Activated CD8-positive, alpha-beta memory T cell treated with anti-CD3 and anti-CD28 coated beads for 1 hour (primary cell): ENCODE measurements at places on chromosomes 3 and 15.

DNA sequence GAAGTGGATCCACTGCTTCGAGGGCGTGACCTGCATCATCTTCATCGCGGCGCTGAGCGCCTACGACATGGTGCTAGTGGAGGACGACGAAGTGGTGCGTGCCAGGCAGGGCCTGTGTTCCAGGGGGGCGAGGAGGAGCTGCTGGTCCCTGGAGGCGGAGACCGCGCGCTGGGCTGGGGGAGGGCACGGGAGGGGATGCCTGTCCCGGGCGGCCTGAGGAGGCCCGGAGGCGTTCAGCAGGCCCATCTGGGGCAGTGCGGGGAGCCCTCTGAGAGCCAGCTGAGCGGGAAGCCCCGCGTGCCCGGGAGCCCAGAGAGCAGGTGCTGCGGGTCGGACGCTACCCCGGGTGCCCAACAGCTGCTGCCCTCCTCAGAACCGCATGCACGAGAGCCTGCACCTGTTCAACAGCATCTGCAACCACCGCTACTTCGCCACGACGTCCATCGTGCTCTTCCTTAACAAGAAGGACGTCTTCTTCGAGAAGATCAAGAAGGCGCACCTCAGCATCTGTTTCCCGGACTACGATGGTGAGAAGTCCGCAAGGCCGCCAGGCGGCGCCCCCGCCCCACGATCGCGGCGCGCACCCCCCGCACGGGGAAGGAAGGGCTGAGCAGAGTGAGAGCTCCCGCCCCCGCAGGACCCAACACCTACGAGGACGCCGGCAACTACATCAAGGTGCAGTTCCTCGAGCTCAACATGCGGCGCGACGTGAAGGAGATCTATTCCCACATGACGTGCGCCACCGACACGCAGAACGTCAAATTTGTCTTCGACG is 2.9 kb downstream of the GNAT1 start:
- DNase-seq, result peak; percentile 79

GRCh38 chr3:22236490-22237270 is 485.7 kb upstream of the ZNF385D start:
- DNase-seq, result no peak

DNA sequence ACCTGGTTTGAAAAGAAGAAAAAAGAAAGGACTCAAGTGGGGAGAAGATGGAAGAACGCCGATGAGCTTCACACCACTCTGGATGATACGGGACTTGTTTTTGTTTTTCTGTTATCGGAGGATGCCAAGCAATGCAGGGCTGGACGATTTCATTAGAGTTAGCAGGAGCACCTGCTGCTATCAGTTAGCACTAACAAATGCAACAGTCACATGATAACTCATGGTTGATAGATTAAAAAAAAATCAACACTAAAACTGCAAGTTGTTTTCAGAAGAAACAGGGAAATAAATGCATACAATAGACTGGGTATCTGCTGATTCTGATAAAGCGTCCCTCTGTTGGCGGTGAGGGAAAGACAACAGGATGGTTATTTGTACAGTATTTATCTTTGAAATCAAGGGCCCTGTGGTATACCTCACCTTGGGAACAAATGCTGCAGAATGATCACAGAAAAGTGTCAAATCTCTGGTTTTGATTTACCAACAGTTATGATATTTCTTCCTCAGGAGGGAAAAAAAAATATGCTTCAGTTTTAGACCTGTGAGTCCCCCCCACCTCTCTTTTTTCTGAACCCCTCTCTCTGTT is 575.1 kb downstream of the FOXP1 start:
- no peak for DNase-seq

DNA sequence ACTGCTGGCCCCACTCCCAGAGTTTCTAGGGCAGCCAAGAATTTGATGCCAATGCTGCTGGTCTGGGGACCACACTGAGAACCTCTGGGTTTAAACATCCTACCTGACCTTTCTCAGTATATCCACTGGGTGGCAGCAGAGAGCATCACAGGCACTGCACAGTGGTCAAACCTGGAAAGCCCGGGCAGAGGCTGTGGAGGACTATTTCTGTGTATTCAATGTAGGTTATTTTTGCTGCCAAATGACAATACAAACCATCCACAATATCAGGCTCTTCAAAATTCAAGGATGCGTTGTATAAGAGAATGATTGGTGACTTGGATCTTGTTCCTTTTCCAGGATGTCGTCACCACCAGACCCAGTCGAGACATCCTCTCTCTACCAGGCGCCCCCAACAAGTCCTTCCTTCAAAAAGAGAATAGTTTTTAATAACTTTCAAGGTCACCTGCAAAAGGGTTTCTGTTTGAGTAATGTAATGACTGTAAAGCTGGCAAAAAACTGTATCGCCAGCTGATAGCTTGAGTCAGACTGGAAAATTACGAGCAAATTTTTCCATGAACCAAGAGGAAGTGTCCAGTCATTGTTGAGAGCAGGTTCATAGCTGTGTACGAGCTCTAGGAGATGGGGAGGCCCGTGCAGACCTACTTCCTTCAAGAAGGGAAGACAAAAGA is 30.5 kb upstream of the MYZAP start:
- peak; percentile 12 for DNase-seq

GRCh38 chr3:28738425-28738824 is 389.8 kb upstream of the AZI2 start:
- no peak for DNase-seq

GRCh38 chr3:105518806-105519418 is 152.2 kb downstream of the ALCAM start:
- DNase-seq, result no peak

DNA sequence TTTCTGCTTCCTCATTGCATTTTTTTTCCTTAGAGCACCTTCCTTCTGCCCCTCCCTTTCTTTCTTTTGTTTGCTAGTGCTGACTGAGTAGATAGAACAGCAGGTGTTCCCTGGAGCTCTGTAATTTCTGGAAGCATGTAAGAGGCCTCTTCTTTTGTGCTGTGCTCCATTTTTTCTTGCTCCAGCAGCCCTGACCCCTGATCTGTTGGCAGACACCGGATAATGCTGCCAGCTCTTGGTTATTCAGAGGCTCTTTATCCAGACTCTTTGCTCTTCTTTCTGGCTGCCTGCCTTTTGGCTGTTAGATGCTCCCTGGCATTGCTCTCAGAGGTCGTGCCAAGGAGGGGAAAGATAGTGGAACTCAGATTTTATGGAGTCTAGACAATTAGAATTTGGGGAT is 104.4 kb upstream of the RBMS3 start:
- DNase-seq, result no peak

GRCh38 chr3:54784021-54784420 is 143.8 kb downstream of the LRTM1 start:
- DNase-seq, result no peak

- DNase-seq, result no peak
Observed at GRCh38 chr15:98131924-98132323, 171.4 kb downstream of the ARRDC4 start.

GRCh38 chr3:30408105-30408557 is 198.3 kb upstream of the TGFBR2 start:
- no peak for DNase-seq

GRCh38 chr3:150410311-150411105 is 2.4 kb downstream of the TSC22D2 start:
- peak; percentile 6 for DNase-seq

DNA sequence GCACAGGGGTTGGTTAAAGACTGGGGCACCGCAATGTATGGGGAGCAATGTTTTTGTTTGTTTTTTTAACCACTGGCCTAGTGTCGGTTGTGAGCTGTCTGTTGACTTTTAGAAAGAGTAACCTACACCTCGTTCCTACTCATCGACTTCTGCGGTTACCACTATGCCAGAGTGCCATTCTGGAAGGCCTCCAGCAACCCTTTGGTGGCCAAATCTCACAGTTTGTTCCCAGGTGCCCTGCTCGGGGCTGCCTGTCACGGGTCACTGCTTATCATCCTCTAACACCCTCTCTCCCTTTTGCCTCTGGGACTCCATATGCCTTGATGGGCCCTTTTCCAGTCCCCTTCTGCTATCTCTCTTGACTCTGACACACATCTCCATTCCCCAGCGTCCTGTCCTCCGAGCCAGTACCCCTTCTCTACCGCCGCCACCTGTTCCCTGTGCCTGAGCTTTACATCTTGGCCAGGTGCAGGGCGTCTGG is 290.4 kb upstream of the C2CD4B start:
- DNase-seq, result no peak

DNA sequence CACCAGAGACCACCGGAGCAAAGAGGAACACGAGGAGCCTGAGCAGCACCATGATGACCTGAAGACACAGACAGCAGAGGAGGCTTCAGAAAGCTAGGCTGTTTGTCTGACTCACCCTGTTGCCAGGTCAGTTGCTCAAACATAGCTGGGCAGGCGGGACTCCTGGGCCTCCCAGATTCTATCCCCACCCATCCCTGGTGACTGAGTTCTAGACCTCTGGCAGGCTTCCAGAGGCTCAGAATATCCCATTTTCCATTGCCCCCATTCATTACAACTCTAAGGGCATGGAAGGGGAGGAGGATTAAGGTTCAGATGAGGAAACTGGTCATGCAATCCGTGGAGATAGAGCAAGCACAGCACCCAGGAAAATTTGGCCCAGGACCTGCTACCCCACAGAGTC is at the start of gene CDHR4:
Gene CDHR4 (minus strand): TSS at position 113 of the 400 bp plus-strand sequence. CDS start 61 bp downstream, at position 52.
- no peak for DNase-seq

DNA sequence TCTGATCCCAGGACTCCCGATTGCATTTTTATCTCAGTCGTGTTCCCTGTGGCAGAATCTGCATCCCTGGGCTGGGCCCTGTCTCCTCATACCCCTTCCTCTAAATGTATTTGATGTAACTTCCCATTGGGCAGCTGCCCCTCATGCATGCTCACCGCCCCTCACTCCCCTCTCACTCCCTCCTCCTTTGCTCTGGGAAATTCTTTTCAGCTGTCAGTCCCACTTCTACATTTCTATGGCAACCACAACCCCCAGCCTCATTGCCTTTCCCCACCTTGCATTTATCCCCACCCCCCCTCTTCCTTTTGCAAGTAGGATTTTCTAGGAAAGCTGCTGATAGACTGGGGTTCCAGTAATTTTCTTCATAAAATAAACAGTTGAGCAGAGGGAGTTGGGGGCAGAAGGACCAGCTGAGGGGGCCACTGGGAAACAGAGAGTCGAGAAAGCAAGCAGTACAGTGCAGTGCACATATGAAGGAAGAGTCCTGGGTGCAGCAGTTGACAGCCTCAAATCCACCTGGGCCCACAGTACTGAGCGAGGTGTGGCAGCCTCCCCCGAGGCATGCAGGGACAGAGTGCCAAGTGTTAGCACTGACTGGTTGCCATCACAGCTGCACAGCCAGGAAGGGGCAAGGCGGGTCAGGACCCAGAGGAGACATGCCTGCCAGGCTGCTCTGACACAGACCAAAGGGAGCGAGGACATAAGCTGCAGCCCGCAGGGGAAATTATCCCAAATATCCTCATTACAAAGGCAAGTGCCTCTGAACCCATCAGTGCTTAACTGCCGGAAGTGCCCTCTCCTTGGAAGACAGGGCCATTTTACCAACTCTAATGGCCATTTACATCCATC is 476.3 kb downstream of the EPHB1 start:
- DNase-seq, result no peak

DNA sequence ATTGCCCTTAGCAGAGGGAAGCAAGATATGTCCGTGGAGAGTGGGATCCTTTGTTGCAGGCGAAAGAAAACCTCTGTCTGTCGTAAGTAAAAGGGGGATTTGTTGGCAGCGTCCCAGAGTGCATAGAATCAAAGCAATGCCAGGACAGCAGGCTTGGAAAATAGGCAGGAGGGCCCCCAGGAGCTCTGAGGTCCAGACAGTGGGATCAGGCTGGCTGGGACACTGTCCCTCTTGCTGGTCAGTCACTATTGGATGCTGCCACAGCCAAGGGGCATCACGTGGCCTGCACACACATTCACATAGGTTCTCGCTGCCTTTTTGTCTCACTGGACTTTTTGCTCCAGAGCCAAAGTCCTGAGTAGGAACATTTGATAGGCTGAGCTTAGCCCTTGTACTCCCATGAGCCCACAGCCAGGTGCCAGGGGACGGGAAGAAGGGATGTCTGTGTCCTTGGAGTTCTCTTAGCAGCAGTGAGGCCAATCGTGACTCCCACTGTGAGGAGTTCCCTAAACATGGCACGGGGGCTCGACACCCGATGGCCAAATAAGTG is 10.7 kb downstream of the MUC20 start:
- no peak for DNase-seq

DNA sequence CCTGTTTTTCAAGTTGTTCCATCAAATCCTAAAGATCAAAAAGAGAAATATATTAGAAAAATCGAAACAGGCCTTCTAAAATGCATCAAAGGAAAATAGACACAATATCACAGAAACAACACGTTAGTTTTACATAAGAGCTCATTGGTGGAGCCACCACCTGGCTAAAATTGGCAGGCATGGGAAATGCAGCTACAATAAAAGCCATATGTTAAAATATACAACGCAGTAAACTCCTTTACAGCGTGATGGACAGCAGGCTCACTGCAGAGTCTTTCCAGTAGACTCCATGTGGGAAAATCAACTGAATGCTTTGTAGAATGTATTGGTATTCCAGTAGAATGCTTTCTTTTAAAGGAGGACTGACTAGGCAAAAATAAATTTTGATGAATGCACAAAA is 40.9 kb upstream of the MYO5C start:
- DNase-seq, result no peak

DNA sequence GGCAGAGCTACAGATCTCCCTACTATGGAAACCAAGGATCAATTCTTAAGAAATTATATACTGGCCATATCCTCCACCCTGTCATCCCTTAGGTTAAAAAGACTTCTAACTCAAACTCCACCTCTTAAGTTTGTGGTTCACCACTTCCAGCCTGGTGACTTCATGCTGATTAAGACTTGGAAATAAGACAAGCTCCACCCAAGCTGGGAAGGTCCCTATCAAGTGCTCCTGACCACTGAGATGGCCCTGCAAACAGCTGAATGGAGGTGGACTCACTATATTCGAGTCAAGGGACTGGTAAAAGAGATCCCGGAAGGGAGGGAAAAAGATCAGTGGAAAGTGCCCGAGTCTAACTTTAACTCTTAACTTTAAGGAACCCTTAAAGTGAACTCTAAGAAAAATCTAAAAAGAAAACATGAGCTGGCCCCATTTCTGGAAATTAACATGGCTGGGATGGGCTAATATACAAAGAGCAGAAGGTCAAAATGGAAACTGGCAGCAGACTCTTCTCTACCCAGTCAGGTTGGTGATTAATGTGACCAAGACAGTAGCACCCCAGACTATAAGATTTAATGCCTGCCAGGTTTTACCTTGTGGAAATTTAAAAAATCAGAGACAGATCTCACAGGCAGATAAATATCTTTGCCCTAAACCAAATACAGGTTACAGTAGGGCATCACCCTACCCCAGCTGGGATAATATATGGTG is 43.9 kb downstream of the PPCDC start:
- DNase-seq, result no peak

GRCh38 chr3:66317750-66318376 is 97.1 kb downstream of the SLC25A26 start:
- no peak for DNase-seq

- peak; percentile 38 for DNase-seq
Observed at GRCh38 chr3:13016083-13016720, 57.0 kb downstream of the IQSEC1 start.

GRCh38 chr3:124258057-124258500 is 266.2 kb upstream of the ROPN1 start:
- no peak for DNase-seq

- no peak for DNase-seq
Observed at GRCh38 chr3:196339493-196340254, 1.5 kb upstream of the TM4SF19 start.

- DNase-seq, result no peak
Observed at GRCh38 chr3:160134964-160135363, 90.3 kb upstream of the C3orf80 start.

GRCh38 chr3:159911664-159912037 is 77.0 kb upstream of the IL12A start:
- no peak for DNase-seq
